ENCODE measurements at places on chromosomes 4 and X. TPM values are rescaled to one million over a fixed set of nuclear protein-coding genes. Genes with fewer than 3 reads are reported as not detected.

GRCh38 chr4:187544461-187545053 is 451.0 kb upstream of the ZFP42 start:
- H3K36me3 ChIP-seq = no peaks in the 10 kb centered on the region
- no peaks in the 10 kb centered on the region for H3K4me1 ChIP-seq
- no peak overlapping the region for H3K27ac ChIP-seq
- no peaks in the 10 kb centered on the region for H3K27me3 ChIP-seq
- DNase-seq = no peak

- no peak overlapping the region for H3K27ac ChIP-seq
- DNase-seq = no peak
- H3K4me3 ChIP-seq = no peak overlapping the region
- no peaks in the 10 kb centered on the region for H3K36me3 ChIP-seq
- no peaks in the 10 kb centered on the region for H3K4me1 ChIP-seq
- no peaks in the 10 kb centered on the region for H3K27me3 ChIP-seq
Measured at GRCh38 chr4:78862314-78862737, 76.9 kb downstream of the PAQR3 start.

DNA sequence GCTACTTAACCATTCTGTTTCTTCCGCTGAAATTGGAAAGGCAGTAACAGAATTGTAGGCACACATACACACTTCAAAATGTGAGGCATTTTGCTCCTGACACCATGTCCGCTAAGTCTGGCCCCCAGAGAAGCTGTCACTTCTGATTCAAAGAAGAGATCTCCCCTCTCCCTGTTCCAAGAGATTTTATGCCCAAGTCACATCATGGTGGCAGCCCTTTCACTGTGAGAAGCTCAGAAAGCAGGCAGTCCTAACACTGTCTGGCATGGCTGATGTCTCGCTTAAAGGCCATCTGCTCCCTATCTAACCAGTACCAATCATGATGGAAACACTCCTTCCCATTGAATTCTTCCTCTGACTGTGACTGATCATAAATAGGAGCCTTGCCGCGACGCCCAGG is 83.9 kb downstream of the BEND2 start:
- no peaks in the 10 kb centered on the region for H3K36me3 ChIP-seq
- H3K4me3 ChIP-seq = no peak overlapping the region
- no peaks in the 10 kb centered on the region for H3K4me1 ChIP-seq
- DNase-seq = no peak
- H3K27ac ChIP-seq = no peak overlapping the region

DNA sequence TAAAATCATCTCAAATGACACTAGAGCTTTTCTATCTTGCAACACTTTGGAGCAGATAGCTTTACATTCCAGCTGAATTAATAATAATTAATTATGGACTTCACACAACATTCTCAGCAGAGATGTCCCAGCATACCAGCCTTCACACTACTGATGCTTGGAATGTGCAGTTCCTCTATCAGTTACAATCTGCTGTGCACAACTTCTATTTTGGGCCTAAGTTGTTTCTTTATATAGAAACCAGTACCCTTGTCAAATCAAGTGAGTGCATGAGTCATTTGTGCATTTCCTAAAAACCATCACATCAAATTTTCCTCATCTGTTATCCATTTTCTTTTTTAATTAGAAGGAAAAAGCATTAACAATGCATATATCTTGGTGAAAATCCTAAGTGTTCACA is 8.8 kb upstream of the RASL11B start:
- H3K36me3 ChIP-seq = no peaks in the 10 kb centered on the region
- H3K27me3 ChIP-seq = no peaks in the 10 kb centered on the region
- H3K27ac ChIP-seq = no peak overlapping the region
- no peaks in the 10 kb centered on the region for H3K4me1 ChIP-seq
- no peak for DNase-seq

DNA sequence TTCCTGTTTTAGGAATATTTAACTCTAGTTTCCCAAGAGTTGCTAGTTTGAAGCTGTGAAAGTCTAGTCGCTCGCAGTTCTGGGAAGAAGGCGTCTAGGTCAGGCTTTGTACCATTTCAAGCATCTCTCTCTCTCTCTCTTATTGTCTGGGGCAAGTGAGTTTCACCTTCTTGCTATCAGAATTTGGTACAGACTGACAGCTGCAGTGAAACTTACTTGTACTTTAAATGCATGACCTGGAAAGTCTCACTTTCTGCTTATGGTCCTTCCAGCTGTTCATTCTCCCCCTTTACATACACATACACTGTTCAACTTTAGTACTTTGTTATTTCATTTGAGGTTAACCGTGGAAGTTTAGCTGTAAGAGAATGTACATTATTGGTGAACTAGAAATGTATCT is 4.4 kb downstream of the FRMPD4 start:
- H3K27me3 ChIP-seq = no peaks in the 10 kb centered on the region
- no peak overlapping the region for H3K4me3 ChIP-seq

Gene TENM3
- 69.6 TPM for total RNA-seq

GRCh38 chr4:12519426-12519825 is 964.7 kb downstream of the RAB28 start:
- no peak overlapping the region for H3K4me3 ChIP-seq
- DNase-seq = no peak
- H3K27ac ChIP-seq = no peak overlapping the region
- no peaks in the 10 kb centered on the region for H3K27me3 ChIP-seq
- H3K4me1 ChIP-seq = no peaks in the 10 kb centered on the region
- H3K36me3 ChIP-seq = no peaks in the 10 kb centered on the region

Measured in sigmoid colon (tissue), 7 donors.